ENCODE measurements at places on chromosomes 2 and 18. TPM values are rescaled to one million over a fixed set of nuclear protein-coding genes. Genes with fewer than 3 reads are reported as not detected.

FOXD4L1 gene
- 0.31 TPM for total RNA-seq

TMEM247 gene
- not detected for total RNA-seq

EVX2 gene
- not detected for total RNA-seq

SCN3A gene
- not detected for total RNA-seq

NYAP2 gene
- total RNA-seq, result not detected

PSMA8 gene
- total RNA-seq, result not detected

All from A549 treated with Mapracorat at 1 μM for 4 hours (cell line).